ENCODE measurements at places on chromosomes 13 and 19. TPM values are rescaled to one million over a fixed set of nuclear protein-coding genes. Genes with fewer than 3 reads are reported as not detected.

CERS1 gene
- total RNA-seq: 5.3 TPM

ASF1B gene
- total RNA-seq: 30.7 TPM

GRK1 gene
- total RNA-seq: 0.19 TPM

HNRNPA1L2 gene
- total RNA-seq: 6.1 TPM

LPAR2 gene
- total RNA-seq: 4.7 TPM

ZFR2 gene
- total RNA-seq: 0.17 TPM

CYP2A7 gene
- total RNA-seq: not detected

Measured in A549 treated with AZD2906 at 1 μM for 4 hours (cell line).